ENCODE measurements at places on chromosomes 2 and 18.

- DNase-seq = no peak
Measured at GRCh38 chr2:111041398-111042202, 79.1 kb upstream of the BCL2L11 start.

DNA sequence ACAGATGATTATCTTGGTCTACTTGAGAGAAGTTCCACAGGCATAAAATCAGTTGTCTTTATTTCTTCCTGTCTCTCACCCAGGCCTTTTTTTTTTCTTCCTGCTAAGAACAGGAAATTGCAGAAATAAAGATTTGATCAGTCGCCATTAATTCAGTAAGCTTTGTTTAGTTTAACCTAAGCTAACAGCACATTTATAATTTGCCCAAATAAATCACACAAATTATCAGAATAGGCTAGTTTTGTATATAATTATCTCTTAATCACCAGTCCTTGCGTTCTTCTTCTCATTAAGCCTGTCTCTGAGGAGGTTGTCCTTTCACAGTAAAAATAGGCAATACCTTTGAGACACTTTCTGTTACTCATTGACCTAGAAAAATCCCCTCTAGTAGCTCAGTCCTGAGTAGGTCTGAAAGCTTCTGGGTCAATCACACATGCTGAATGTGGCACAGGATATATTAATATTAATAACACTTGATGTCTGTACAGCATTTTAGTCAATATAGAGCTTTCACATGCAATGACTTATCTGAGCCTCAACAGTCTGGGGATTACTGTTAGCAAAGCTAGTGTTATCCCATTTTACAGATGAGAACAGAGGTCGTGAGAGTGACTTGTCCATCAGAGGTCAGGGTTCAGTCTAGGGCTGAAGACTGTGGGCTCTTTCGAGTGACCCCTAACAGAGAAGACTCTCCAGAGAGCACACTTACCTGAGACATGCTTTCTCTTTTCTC lies 11.2 kb upstream of the STK17B start:
- DNase-seq = no peak

- no peak for DNase-seq
Measured at GRCh38 chr2:141641462-141641861, 489.4 kb downstream of the LRP1B start.

GRCh38 chr2:221495731-221496130 lies 76.4 kb downstream of the EPHA4 start:
- DNase-seq = no peak

DNA sequence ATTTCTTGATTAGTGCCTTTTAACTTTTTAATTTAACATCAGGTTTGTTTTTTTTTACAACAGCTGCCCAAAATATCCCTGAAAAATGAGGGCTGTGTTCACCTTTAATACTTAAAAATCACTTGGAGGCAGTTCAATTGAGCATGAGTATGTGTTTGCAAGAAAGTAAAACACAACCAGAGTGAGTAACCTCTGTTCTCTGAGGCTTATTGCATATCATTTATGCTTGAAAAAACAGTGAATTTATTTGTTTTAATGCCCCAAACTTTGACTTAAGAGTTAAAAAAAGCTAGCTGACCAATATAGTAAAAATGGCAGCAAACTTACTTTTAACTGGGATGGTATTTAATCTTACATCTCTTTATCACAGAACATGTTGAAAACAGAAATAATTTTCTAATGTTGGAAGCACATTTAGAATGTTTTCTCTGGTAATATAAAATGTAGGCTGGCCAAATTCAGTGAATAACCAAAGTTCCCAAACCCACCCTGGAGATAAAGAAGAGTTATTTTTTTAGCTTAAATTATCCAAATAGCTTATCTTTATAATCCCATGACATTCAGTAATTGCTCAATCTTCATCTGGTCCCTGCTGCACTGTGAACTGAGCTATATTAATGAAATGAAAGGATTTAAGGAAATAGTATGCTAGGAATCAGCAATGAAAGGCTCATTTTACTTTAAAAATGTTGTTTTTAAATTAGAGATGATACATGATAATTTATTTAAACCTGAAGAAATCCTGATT lies 24.8 kb upstream of the EFEMP1 start:
- DNase-seq = no peak

GRCh38 chr2:63343397-63344109 lies 244.7 kb downstream of the WDPCP start:
- no peak for DNase-seq

- DNase-seq = no peak
Measured at GRCh38 chr2:168766600-168766999, 35.8 kb upstream of the NOSTRIN start.

DNA sequence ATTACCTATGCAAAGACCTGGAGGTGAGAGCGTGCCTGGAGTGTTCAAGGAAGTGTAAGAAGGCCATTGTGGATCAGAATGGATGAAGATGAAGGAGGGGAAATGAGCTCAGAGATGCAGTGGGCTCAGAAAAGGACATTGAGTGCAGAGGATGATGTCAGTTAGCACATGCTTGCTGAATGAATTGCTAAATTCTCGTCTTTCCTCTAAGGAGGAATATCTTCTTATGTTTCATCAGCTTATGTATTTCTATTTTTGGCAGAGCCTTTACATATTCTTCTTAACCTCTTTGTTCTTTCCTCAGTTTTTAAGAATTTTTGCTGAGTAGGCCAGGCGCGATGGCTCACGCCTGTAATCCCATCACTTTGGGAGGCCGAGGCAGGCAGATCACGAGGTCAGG lies 30.9 kb downstream of the FAM171B start:
- no peak for DNase-seq

GRCh38 chr2:119441376-119442225 lies 9.9 kb downstream of the TMEM37 start:
- DNase-seq = no peak

- DNase-seq = no peak
Measured at GRCh38 chr2:235935773-235936172, 232.4 kb downstream of the GBX2 start.

DNA sequence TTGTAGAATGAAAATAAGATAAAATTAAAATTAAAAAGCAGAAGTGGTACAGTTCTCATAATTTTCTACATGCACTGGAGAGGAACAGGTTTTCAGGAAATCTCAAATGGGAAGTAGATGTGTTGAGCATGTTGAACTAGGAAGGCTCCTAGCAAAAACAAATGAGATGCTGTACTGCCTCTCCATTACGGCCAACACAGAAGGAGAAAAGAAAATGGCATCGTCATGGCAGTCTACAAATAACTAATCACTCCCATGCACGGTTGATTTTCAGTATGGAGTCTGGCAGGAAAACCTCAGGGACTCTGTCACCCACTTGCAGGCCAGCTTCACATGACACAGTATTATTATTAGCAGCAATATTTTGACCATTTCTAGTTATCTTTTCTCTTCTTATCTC lies 278.7 kb downstream of the NRXN1 start:
- DNase-seq = no peak

- DNase-seq = no peak
Measured at GRCh38 chr2:66164470-66164869, 270.5 kb upstream of the MEIS1 start.

DNA sequence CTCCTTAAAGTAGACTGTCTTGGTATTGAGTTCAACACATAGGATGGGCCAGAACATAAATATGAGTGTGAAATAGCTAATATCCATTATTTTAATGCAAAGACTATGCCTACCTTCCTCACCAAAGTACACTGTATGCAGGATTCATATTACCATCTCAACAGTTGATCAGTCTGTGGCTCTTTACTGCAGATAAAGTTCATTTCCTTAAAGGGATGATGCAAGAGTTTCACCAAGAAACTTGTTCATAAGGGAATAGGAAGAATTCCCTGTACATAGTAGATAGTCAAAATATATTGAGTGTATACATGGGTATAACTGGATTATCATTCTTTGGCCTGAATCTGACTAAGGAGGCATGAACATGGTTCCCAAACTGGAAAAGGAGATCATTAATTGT lies 35.0 kb downstream of the MARS2 start:
- no peak for DNase-seq

DNA sequence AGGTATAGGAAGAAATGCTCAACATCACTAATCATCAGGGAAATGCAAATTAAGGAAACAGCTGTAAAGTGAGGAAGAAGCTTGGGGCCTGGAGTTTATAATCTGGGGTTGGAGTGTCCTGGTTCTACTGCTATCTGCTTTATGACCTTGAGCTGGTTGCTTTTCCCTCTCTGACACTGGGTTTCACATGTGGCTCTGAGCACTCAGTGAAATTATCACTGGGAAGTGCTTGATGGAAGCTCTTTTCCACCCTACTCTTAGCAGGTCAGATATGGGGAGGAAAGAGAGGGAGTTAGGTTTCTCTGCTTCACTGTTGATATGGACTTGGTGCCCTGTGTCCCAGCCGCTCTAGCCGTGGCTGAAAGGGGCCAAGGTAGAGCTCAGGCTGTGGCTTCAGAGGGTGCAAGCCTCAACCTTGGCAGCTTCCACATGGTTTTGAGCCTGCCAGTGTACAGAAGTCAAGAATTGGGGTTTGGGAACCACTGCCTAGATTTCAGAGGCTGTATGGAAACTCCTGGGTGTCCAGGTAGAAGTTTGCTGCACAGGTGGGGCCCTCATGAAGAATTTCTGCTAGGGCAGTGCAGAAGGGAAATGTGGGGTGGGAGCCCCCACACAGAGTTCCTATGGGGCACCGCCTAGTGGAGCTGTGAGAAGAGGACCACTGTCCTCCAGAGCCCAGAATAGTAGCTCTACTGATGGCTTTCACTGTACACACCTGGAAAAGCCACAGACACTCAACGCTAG lies 52.3 kb downstream of the INPP4A start:
- no peak for DNase-seq

- no peak for DNase-seq
Measured at GRCh38 chr2:217004656-217005055, 144.8 kb upstream of the TNP1 start.

DNA sequence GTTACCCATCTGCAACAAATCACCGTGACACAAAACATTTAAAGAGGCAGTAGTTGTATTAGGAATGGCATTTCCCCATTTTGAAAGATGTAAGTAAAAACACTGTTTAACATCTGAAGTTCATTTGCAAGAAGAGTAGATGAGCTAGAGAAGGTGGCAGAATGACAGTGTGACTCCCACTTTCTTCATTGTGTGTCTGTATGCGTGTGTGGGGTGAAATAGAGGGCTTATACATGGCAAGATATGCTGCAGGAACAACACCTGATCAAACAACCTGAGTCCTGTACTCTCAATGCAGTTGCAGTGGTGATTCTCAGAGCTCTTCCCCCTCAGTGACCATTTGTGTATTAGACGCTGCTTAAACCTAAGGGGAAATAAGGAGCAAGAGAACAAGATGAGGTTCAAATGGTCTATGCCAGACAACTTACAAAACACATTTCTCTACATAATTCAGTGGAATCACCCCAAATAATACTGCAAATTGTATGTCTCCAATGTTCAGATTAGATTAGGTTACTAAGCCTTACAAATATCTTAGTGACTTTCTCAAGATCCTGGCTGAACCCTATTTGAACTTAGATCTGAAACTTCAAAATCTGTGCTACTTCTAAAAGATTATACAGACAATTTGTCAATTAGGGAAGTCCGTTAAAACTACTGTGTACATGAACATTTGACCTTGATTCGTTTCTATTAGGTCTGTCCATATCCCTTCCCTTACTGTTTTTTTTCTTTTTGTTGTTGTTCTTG lies 230.1 kb downstream of the LRRTM1 start:
- no peak for DNase-seq

GRCh38 chr2:206955253-206955652 lies 15.9 kb downstream of the CPO start:
- DNase-seq = no peak

DNA sequence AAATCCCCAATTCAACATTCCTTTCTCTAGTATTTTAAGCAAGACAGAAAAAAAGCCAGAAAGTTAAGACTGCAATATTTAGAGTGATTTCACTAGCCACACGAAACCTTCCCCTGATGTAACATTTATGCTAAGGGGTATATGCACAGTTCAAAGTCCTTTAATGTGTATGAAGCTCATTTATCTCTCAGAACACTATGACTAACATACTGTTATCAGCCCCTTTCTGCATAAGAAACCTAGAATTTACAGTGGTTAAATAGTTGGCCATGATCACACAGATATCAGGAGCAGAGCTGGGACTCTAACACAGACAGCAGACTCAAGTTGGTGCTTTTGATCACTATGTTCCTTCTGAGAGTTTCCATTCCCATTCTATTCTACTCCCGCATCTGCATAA lies 185.5 kb downstream of the CDH2 start:
- DNase-seq = no peak

DNA sequence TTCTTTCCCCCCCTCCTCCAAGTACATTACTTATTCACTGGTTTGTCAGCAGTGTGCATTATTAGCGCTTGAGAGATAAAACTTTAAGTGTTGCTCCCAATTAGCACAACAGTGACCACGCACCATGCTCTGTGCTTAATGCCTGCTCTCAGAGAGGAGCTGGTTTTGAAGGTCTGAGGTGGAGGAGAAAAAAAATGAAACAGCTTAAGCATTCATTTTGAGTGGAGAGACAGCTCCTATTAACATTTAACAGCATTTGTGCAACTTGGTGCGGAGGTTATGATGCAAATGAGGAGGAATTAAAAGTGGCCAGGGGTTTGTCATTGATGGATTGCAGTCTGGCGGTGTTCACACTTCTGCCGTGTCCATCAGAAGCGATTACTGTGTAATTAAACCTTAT lies 141.8 kb downstream of the FIGN start:
- DNase-seq = no peak

GRCh38 chr2:195945056-195945455 lies 123.6 kb downstream of the DNAH7 start:
- no peak for DNase-seq

DNA sequence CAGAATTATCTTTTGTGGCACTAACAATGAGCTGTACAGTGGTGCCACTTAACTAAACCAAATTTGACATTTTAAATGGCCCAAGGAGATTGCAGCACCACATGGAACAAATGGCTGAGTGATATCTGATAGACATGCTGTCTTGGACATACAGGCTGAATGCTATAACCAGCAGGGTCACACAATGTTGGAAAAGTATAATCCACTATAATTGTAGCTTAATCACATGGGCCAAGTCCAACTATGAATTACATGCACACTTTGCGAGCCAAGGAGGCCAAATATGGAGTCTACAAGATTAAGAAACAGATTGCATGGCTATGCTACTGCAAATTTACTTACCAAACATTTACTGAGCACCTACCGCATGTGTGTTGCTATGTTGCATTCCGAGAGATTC lies 69.0 kb downstream of the AOX1 start:
- DNase-seq = no peak

- DNase-seq = no peak
Measured at GRCh38 chr2:88355486-88355885, 97.0 kb downstream of the FOXI3 start.

DNA sequence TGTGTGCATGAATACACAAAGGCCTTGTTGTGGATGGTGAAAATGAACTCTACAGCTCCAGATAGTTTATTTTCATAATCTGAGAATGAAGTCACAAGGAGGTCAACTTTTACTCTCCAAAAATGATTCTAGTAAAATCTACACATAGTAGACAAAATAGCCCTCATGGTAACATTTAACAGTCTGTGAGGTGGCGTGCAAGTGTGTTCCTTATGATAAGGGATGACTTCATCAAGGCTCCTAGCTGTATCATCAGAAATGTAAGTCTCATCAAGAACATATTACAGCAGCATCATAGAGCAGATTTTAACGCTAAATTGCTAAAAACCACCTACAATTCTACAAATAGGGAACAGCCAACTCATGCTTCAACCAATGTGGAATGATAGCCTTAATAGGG lies 72.3 kb upstream of the RIOK3 start:
- DNase-seq = no peak

GRCh38 chr2:44941551-44942234 lies at the start of gene SIX3:
TSS of gene SIX3 (plus strand) at chr2:44941702. CDS start at chr2:44942105, 403 bp downstream.
- DNase-seq = no peak
